ENCODE measurements at places on chromosomes 5 and 9.

DNA sequence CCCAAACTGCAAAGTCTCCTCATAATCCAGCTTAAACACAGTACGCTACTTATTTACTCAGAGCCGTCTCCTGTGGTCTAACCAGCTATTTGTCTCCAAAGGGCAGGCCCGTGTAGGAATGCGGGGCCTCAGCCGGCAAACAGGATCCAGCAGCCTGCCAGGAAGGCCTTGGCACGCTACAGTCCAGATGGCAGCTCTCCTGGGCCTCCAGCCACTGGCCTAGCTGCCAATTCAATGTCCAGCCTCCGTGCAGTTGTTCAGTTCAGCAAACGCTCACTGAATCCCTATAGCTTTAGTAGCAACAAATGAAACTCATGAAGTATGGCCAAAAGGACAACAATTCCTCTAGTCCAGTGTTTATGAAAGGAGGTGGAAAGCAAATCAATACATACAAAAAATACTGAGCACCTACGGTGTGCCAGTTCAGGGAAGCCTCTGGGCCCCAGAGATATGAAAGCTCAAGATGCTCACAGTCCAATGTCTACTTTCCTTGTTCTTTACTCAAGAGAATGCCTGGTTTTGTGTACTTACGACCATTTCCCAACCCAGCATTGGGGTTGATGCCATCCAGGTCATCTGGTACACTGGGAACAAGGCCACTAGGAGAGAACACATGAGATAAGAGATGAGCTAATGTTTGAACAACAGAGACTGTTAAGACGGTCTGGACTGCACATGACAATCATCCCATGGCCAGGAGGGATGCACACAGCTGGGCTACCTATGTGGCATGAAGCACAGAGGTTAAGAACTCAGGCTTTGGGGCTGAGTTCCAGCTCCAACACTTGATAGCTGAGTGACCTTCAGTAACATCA lies 8.3 kb downstream of the CDK5RAP2 start:
- DNase-seq: peak; percentile 31

DNA sequence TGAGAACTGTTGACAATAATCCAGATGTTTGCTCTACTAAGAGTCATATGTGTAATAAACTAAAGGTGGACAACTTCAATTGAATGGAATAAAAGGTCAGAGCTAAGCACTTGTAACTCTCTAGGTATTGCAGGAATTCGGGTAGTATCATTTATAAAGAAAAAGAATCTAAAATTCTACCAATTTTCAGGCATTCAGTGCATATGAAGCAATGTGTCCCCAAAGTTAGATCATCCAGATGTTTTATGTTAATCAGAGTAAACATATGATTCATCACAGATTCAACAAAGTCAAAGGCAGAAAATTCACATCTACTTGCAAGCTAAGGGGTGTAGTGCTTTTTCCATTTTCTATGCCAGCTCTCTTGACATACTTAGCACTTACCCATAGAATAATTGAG lies 477.1 kb downstream of the PDE4D start:
- no peak for DNase-seq

- no peak for DNase-seq
Observed at GRCh38 chr5:151001436-151001835, 19.0 kb upstream of the GPX3 start.

DNA sequence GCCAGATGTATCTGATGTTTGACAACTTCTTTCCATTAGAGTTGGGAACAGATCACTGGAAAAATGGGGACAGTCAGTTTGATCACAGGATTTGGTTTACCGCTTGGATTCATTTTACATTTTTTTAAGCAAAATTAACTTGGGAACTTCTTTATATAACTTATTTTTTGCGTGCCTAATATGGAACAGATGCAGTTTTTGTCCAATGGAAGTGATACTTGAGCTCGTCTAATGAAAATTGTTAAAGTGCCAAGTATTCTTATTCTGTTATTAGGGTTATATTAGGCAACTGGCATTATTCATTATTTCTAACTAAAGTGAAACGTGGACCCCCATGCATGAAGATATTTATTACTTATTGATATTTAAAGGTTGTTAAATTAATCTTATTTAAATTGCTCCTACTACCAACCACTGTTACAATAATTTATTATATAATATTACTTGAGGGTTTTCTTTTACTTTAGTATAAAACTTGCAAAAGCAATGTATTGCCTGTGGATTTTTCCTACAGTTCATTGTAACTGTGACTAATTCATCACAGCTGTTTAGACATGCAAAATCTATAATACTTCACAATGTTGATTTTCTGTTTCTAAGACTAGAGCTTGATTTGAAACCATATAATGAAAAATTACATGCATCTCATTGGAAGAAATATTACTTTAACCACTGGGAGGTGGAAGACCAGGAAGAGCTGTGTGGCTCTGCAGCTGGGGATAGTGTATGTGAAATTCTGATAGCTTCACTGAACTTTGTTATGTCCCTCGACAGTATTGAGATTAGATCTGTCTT lies 787.3 kb upstream of the WWC1 start:
- DNase-seq: no peak

- no peak for DNase-seq
Observed at GRCh38 chr9:71990466-71990865, 69.9 kb downstream of the C9orf57 start.

DNA sequence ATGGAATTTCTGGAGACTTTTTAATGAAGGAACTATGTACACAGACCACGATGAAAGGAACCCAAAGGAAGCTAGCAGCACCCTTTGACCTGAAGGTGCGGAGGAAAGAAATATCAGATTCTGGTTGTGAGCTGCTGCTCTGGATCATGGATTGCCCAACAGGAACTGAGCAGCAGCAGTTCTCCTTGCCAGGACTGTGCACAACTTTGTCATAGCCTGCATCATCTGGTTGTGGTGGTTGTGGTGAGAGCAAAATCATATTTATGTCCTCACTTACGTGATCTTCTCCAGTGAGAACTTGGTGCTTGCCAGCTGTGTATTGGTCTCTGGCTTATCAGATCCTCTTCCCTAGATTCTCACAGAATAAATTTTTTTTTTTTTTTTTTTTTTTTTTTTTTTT lies 70.7 kb upstream of the LPAR1 start:
- DNase-seq: no peak

DNA sequence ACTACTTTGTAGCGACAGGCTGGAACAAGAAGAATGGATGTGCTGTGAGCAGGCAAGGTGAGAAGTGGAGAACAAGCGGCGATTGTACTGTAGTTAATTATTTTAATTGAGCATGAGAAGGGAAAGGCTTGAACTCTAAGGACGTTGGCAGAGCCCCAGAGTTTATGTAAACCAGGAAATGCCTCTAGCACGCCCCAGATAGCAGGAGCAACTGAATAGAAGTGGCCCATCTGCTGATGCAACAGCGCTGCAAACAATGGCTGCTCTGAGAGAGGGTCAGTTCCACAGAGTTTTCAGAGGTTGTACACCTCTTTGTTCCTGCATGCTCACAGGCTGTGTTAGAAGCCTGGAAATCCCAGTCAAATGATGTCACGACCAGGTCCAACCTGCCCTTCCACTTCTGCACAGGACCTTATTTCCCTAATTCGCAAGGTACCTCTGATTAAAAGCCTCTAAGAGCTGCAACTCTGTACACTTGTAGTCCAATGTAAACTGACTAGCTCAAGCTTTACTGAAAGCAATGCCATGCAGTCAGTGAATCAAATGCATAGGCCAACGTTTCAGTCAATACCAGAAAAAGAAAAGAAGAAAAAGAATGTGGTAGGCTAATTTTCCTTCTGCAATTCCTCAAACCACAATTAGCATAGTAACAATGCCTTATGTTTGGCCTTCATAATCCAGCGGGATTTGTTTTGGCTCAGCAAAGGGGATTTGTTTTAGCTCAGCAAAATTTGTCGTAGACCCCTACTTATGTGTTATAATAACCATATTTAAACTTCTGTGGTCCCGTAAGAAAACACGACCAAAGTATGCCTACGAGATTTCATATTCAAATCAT lies 119.6 kb upstream of the RETREG1 start:
- DNase-seq: peak; percentile 82

GRCh38 chr9:117596678-117597077 lies 107.5 kb upstream of the TLR4 start:
- DNase-seq: no peak

DNA sequence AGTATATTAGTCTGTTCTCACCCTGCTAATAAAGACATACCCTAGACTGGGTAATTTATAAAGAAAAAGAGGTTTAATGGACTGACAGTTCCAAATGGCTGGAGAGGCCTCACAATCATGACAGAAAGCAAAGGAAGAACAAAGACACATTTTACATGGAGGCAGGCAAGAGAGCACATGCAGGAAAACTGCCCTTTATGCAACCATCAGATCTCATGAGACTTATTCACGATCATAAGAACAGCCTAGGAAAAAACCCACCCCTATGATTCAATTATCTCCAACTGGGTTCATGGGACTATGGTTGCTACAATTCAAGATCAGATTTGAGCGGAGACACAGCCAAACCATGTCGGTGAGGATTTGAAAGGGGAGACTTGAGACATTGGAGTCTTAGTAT lies 252.8 kb upstream of the PPP1R2B start:
- DNase-seq: no peak

DNA sequence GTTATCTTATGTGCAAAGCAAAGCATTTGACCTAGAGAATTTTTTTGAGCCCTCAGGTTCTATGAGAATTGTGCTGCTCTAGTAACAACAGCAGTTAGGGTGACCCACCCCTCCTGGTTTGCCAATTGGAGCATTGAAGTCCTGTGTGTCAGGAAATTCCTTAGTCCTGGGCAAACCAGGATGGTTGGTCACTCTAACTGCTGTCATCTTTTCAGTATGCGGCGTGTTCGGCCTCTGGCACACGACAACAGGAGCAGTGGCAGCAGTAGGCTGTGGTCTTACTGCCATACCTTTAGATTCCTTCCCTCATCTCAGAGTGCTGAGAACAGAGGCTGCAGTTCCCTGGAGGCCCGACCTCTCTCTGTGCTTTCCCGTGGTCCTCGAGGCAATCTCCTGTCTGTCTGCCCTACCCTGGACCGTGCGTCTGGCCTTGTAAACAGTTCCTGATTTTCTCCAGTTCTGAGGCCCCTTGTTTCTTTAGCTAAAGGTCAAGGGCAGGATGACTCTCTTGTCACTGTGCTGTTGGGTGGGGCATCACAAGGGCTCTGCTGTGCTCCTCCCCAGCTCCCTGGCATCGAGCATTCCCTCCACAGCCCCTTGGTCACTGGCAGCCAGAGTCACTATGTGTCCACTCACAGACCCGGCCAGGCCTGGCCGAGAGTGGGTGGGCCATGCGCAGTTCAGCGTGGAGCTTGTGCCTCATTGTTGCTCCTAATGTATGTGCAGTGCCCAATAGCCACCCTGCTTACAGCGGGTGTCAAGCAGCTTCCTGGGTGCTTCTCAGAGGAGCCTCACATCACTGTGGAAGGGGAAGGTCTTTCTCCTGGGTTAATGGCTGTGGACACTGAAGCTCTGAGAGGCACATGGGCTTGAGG lies 18.5 kb upstream of the COL15A1 start:
- no peak for DNase-seq

- DNase-seq: no peak
Observed at GRCh38 chr5:83911367-83911919, 190.8 kb upstream of the HAPLN1 start.

GRCh38 chr5:89401659-89402058 lies 518.7 kb upstream of the MEF2C start:
- no peak for DNase-seq

DNA sequence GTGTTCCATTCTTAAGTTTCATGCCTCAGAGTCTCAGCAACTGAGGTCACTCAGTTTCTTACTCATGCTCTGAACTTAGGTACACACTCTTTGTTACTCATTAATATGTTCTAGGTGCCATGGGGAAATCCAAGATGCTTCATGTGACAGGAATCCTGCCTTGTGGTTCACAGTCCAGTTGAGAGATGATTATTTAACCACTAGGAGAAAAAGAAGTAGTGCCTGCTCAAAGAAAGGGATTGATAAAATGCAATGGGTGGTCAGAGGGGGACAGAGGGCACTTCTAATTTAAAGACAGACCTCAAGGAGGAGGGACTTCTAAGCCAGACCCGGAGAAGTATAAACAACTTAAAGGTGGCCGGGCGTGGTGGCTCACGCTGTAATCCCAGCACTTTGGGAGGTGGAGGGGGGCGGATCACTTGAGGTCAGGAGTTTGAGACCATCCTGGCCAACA lies 69.0 kb downstream of the UGCG start:
- DNase-seq: no peak

DNA sequence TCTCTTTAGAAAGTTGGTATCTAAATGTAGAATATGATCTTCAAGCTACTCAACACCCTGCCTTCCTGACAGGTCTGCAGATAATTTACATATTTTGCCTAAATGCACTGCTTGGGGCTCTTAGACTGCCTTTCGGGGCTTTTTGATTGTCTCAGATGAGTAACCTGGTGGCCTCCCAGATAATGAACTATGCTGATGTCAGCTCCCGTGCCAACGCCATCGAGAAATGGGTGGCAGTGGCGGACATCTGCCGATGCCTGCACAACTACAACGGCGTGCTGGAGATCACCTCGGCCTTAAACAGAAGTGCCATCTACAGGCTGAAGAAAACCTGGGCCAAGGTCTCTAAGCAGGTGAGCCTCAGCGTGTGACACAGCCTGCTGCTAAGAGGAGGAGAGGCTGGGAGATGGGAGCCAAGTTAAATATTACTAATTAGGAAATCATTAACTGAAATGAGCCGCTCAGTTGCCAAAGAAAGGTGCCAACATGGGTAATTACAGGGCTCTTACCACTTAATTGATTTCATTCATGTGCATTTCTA lies 20.8 kb upstream of the CKMT2 start:
- no peak for DNase-seq

DNA sequence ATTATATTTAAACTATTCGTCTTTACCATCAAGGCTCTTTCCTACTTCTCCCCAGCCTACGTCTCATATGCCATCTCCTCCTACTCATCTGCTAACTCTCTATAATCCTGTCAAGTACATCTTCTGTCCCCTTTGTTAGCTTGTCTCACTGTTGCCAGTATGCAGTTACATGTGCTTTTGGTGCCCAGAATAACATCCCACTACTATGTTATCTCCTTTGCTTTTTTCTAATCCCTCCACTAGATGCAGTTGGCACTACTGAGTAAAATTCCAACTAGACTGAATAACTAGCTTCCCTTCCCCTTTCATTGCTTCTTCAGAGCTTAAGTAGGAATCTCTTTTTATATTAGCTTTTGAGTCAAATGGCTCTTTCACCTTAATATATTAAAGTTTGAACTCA lies 3.0 kb upstream of the ARRDC3 start:
- DNase-seq: no peak

- no peak for DNase-seq
Observed at GRCh38 chr5:136192015-136192525, 892 bp downstream of the SMIM32 start.

DNA sequence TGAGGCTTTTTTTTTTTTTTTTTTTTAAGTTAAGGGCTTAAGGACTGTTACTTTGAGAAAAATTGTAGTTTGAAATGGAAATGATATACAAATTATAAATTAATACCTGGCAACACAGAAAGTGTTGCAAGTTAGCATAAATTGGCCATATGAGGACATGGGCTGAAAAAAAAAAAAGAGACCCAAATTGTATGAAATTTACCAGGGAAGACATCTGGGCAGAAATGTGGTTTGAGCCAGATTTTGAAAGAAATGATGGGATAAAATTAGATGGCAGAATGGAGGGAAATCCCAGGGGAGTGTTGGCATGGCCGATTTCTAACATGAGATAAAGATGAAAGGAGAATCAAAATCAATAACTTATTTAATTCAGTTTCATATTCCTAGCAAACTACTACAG lies 472.1 kb downstream of the CTNND2 start:
- DNase-seq: no peak

GRCh38 chr9:81344366-81344765 lies 345.0 kb downstream of the TLE1 start:
- DNase-seq: no peak

All from testis (tissue), 5 donors.